ENCODE measurements at places on chromosomes 7 and 10.

GRCh38 chr10:76554033-76554408 is 1083.6 kb downstream of the KCNMA1 start:
- DNase-seq, result no peak

DNA sequence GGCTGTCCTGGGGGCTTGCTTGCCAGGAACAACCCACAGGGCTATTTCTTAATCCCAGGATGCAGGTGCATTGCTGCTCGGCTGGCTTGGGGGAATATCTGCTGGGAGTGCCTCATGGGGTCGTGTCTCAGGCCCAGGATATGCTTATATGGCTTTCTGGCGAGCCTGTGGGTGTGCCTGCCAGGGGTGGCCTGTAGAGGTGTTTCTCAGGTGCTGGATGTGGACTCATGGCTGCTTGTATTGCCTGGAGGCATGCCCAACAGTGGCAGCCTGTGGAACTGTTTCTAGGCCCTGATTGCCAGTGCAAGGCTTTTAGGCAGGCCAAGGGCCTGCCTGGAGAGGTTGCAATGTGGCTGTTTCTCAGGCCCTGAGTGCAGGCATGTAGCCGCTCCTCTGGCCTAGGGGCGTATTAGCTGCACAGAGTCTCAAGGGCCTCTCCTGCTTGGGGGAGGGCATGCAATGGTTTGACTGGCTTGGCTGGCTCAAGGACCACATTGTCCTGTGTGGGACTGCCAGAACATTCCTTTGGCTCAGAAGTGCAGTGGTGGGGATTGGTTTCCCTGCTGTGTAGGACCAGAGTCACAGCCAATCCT is 202.1 kb downstream of the ATRNL1 start:
- no peak for DNase-seq

DNA sequence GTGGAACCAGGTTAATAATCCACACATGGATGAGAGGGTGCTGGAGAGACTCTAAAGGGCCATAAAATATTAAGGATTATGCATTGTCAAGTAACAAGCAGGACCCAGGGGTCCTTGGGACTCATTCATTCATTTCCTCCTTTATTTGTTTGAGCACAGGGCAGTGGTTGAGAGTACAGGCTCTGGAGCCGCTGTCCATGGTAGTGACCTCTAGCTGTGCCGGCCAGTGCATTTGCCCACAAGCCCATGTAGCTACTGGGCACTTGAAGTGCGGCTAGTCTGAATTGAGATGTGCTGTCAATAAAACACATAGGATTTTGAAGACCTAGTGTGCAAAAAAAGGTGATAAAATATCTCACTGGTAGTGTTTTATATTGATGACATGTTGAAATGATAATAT is 137.6 kb downstream of the C10orf105 start:
- peak; percentile 24 for DNase-seq

GRCh38 chr10:91378061-91378460 is 32.1 kb upstream of the HECTD2 start:
- no peak for DNase-seq

DNA sequence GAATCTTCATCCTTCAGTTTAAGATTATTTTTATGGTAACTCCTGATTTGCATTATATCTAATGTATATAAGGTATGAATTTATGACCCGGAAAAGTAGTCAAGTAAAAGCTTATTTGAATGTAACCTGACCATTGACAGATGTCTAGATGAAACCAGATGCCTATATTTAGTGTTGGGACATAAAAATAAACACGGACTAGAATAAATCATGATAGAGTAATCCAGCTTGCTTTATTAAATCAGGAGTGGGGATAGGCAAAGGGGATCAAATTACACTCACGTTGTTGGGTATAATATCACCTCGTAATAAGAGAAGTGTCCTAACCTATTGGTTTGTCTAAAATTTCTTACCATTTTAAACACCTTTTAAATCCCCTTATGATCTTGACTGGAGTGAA is 244.6 kb downstream of the AGMO start:
- no peak for DNase-seq

DNA sequence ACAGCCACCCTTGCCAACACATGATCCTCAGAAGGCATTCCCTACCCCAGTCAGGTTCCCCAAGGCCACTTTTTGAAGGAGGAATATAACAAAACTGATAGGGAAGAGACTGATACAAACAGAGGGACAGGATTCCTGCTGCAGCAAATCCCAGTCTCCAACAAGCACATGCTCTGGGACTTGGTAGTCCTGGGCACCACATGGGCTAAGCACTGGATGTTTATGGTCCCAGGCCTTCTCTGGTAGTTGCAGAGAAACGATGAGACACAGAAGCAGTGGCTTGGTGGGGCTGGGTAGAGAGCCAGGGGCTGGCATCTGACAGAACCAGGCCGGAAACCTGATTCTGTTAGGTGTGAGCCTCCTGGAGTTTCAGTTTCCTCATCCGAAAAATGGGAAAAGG is 3.2 kb downstream of the VSTM4 start:
- no peak for DNase-seq

- DNase-seq, result peak; percentile 17
These were observed 47.3 kb upstream of the BPGM start for GRCh38 chr7:134599371-134599770.

DNA sequence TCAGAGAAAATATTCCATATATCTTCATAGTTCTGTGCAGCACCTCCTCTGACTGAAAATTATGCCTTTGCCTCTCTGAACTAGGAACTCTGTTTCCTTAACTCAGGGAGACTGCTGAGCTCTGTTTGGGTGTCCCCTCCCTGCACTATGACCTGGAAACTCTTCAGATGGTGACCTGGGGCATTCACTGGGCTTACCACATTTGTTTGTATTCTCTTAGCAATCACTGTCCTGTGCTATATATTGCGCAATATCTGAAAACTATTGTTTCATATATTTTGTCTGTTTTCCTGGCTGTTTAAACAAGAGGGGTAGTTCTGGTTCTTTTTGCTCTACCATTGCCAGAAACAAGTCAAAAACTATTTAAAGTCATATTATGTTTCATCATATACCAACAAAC is 181.8 kb upstream of the KIAA1217 start:
- no peak for DNase-seq

- no peak for DNase-seq
These were observed 23.3 kb downstream of the TWIST1 start for GRCh38 chr7:19094138-19094537.

DNA sequence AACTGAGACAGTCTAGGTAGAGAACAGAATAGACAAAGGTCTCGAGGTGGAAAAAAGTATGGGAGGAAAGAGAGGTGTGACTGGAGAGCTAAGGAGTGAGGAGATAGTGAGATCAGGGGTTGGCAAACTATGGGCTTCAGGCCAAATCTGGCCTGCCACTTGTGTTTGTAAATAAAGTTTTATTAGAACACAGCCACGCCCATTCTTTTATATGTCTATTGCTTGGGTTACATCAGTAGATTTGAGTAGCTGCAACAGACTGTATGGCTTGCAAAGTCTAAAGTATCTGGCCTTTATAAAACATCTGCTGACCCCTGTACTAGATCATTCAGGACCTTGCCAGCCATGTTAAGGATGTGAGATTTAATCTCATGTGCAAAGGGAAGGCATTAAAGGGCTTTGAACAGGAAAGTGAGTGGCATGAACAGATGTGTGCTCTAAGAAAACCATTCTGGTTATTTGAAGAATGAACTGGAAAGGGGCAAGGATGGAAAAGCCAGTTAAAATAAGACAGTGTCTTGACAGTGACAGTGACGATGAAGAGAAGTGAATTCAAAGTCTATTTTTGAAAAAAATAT is 240.3 kb downstream of the RNLS start:
- no peak for DNase-seq

DNA sequence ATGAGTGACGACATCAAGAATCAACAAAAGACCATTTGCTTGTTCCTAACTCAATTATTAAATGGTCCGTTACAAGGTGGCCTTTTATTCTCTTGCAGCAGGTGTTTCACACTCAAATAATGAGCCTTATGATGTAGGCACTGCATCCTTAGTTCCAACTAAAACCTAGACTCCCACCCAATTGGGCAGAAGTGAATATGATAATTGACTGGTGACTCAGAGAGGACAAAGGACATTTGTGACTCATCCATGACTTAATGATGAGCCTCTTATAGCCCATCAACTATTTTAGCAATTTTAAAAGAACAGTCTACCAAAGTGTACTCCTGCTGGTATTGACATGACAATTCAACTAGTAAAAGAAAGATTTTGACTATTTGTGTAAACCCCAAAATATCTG is 1027.8 kb upstream of the PHF14 start:
- no peak for DNase-seq

- no peak for DNase-seq
These were observed 15.2 kb upstream of the UBE2D1 start for GRCh38 chr10:58319599-58319998.

DNA sequence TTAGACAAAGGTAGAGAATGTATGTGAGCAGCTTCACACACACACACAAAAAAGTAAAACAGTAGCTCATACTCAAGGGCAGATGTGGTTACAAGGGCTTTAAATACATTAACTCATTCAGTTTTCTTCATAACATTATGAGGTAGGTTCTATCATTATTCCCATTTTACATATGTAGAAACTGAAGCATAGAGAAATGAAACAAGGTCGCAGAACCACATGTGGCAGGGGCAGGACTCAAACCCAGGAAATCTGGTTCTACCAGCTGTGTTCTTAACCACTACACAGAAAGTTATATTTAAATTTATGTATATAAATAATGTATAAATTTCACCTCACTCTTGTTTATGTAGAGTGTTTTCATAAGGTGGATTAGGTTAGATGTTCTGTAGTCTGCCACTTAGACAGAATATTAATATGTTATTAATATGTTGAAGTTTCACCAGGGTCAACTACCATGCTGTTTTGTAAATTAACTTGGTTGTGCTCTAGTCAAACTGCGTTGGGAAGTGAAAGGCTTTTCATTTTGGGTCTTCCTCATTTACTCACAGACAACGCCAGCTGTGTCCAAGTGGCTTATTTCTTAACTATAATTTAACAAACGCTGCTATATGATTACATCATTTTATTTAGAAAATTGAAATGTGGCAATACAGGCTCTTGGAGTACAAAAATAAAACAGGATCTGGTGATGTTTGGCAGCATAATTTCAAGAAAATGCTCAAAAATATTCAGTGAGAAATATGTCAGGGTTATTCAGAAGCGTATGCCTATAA is 138.4 kb downstream of the MDFIC start:
- DNase-seq, result no peak

GRCh38 chr10:33133557-33133956 is 175.5 kb upstream of the ITGB1 start:
- no peak for DNase-seq

- DNase-seq, result no peak
These were observed 21.3 kb upstream of the ANK3 start for GRCh38 chr10:60410970-60411369.

DNA sequence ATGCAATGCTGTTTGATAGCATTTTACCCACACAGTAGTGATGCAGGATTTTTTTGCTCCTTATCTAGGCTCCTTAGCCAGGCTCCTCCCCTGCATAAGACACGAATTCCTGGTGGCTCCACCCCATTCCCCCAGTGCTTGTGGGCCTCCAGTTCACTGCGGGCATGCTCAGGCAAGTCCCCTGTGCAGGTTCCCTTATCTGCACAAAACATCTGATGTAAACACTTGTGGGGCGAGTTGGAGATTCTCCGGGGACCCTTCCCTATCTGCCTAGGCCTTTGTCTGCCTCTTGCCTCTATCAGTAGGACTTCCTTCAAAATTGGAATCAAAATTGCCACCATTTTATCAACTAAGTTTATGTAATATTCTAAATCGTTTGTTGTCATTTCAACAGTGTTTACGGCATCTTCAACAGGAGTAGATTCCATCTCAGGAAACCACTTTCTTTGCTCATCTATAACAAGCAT is 5.4 kb upstream of the STK17A start:
- no peak for DNase-seq

GRCh38 chr10:126634911-126635310 is 35.6 kb downstream of the C10orf90 start:
- DNase-seq, result no peak

- no peak for DNase-seq
These were observed 222.3 kb downstream of the PLXNA4 start for GRCh38 chr7:132353936-132354335.

DNA sequence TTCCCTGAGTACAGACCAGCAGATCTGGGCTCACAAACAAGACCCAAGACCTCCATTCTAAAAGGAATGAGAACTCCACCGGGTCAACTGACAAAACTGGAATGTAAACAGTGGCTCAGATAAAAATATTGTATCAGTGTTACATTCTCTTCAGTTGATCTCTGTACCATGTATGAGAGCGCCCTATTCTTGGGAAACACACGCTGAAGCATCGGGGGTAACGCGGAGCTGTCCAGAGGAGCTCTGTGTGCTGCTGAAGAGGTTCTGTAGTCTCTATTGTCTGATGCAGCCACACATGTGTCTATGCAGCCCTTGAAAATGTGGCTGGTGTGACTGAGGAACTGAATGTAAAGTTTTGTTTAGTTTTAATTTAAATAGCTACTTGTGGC is 39.7 kb downstream of the HIPK2 start:
- no peak for DNase-seq

- no peak for DNase-seq
These were observed 67.9 kb downstream of the ADCY1 start for GRCh38 chr7:45642044-45642443.

DNA sequence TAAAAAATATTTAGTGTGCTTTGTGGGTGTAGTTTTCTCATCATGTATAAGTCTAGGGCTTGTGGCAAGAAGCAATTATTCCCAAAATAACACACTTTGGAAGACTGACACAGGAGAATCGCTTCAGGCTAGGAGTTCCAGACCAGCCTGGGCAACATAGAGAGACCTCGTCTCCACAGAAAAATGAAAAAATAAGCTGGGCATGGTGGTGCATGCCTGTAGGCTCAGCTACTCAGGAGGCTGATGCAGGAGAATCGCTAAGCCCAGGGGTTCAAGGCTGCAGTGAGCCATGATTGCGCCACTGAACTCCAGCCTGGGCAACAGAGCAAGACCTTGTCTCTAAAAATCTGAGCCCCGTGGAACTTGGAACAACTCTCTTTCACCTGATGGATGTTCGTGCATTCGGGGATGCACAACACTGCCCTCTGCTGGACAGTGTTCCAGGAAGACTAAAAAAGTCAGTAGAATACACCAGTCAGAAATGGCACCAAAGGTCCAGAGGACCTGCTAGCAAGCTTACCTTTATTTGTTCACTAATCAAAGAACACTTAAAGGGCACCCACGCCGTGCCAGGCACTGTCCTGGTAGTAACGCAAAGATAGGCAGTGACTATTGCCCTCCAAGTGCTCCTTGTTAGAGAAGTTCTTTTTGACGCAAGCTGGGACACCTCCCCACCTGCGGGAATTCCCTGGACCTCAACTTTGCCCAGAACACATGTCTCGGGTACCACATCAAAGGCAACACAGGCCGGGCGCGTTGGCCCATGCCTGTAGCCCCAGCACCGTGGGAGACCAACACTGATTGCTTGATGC is 81.9 kb upstream of the CALN1 start:
- peak; percentile 31 for DNase-seq

DNA sequence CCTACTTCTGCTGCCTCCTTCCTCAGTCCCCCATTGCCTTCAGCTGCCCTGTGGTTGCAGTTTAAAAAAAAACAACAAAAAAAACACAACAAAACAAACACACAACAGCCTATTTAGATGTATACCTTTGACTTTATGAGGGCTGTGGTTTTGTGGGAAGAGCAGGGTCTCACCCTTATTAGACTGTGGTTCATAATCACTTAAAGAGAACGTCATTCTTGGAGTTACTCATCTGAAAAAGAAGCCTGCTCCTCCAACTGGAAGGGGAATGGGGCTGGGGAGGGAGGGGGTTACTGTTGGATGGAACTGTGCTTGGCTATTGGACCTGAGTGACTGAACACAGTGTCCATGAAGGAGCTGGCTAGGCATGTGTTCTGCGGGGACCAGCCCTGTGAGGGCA is 48.1 kb downstream of the SDK1 start:
- DNase-seq, result no peak

GRCh38 chr7:157926521-157927150 is 589.8 kb downstream of the DNAJB6 start:
- no peak for DNase-seq

All from heart right ventricle (tissue), 16 donors.